ENCODE measurements at places on chromosomes 12 and 14.

- DNase-seq: no peak
Measured at GRCh38 chr14:90058876-90059458, 2.8 kb upstream of the KCNK13 start.

GRCh38 chr12:104521731-104522130 lies 65.0 kb downstream of the CHST11 start:
- DNase-seq: no peak

- DNase-seq: peak; percentile 54
Measured at GRCh38 chr12:188910-189621, 24.9 kb downstream of the SLC6A12 start.

GRCh38 chr12:68521321-68521839 lies 89.3 kb upstream of the RAP1B start:
- no peak for DNase-seq

DNA sequence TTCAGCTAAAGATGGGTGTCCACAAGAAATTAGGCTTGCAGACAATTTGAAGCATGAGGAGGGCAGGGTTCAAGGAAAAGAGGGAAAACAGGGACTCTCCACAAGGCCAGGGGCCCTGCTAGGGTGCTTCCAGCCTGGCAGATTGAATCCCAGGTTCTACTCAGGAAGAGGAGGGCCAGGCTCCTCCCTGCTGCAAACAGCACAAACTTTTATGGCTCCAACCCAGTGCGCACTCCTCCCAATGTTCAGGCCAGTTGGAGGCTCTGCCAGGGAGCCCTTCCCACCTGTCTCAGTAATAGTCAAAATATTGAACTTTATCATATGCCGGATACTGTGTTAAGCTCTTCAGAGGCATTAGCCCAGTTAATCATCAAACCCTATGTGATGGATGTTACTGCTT lies 244.4 kb downstream of the SYT1 start:
- no peak for DNase-seq

GRCh38 chr14:33452995-33453394 lies 497.9 kb downstream of the EGLN3 start:
- no peak for DNase-seq

- no peak for DNase-seq
Measured at GRCh38 chr12:118355843-118356242, 16.9 kb downstream of the TAOK3 start.
